A549 treated with Mapracorat at 1 μM for 4 hours (cell line): ENCODE measurements at places on chromosomes 7 and 10. TPM values are rescaled to one million over a fixed set of nuclear protein-coding genes. Genes with fewer than 3 reads are reported as not detected.

Gene SLC26A4
- total RNA-seq, result 0.05 to 0.11 TPM (median 0.10 TPM) in 3 of 5 replicates, not detected in the others

Gene GPR37
- 0.54 to 0.74 TPM (median 0.59 TPM) in 5 replicates for total RNA-seq

Gene IKZF1
- total RNA-seq, result not detected in 5 replicates

Gene ASB10
- not detected in 5 replicates for total RNA-seq

Gene TASOR2
- total RNA-seq, result 24.8 to 38.5 TPM (median 32.5 TPM) in 5 replicates

Gene NKX2-3
- total RNA-seq, result 0.06 to 0.11 TPM (median 0.08 TPM) in 3 of 5 replicates, not detected in the others

Gene CLEC2L
- not detected in 5 replicates for total RNA-seq

Gene NPC1L1
- 0.02 to 0.10 TPM (median 0.08 TPM) in 5 replicates for total RNA-seq

Gene FAM25G
- 1.1 to 2.0 TPM (median 1.4 TPM) in 3 of 5 replicates, not detected in the others for total RNA-seq

Gene TMEM236
- total RNA-seq, result 0.02 to 0.08 TPM (median 0.03 TPM) in 5 replicates

Gene ZMIZ2
- 22.9 to 33.2 TPM (median 30.9 TPM) in 5 replicates for total RNA-seq

Gene PLEKHS1
- total RNA-seq, result 0.04 to 0.06 TPM (median 0.05 TPM) in 3 of 5 replicates, not detected in the others

Gene CAMK2B
- total RNA-seq, result 0.12 to 0.58 TPM (median 0.23 TPM) in 5 replicates

Gene SORCS1
- total RNA-seq, result not detected in 5 replicates

Gene NPSR1
- not detected in 5 replicates for total RNA-seq

Gene ZCWPW1
- total RNA-seq, result 0.85 to 1.9 TPM (median 1.3 TPM) in 5 replicates

Gene AMZ1
- 0.02 TPM in 1 of 5 replicates, not detected in the others for total RNA-seq

Gene POU6F2
- not detected in 5 replicates for total RNA-seq

Gene FGL2
- not detected in 5 replicates for total RNA-seq

Gene NUTM2D
- total RNA-seq, result 1.00 to 1.6 TPM (median 1.3 TPM) in 5 replicates

Gene TAS2R41
- not detected in 5 replicates for total RNA-seq

Gene CHAT
- not detected in 5 replicates for total RNA-seq

Gene DYNC1I1
- 0.12 to 0.21 TPM (median 0.14 TPM) in 5 replicates for total RNA-seq

Gene OR2A7
- not detected in 5 replicates for total RNA-seq

Gene MSMB
- 0.63 TPM in 1 of 5 replicates, not detected in the others for total RNA-seq

Gene LDB3
- 0.05 to 0.16 TPM (median 0.13 TPM) in 5 replicates for total RNA-seq

Gene NPY
- total RNA-seq, result not detected in 5 replicates

Gene CPA2
- 0.09 TPM in 1 of 5 replicates, not detected in the others for total RNA-seq

Gene NME8
- not detected in 5 replicates for total RNA-seq

Gene MACROH2A2
- total RNA-seq, result 23.0 to 28.5 TPM (median 27.8 TPM) in 5 replicates

Gene RTKN2
- 0.66 to 1.0 TPM (median 0.87 TPM) in 5 replicates for total RNA-seq

Gene CWF19L1
- total RNA-seq, result 19.3 to 24.6 TPM (median 19.5 TPM) in 5 replicates

Gene HOGA1
- 1.6 to 2.6 TPM (median 1.8 TPM) in 5 replicates for total RNA-seq
